ENCODE measurements at places on chromosomes 3 and 15.
A peak's percentile ranks its signal among the peaks of the same experiment; 100 is the strongest.

GRCh38 chr3:37899101-37899707 lies 37.5 kb downstream of the CTDSPL start:
- no peak for DNase-seq

DNA sequence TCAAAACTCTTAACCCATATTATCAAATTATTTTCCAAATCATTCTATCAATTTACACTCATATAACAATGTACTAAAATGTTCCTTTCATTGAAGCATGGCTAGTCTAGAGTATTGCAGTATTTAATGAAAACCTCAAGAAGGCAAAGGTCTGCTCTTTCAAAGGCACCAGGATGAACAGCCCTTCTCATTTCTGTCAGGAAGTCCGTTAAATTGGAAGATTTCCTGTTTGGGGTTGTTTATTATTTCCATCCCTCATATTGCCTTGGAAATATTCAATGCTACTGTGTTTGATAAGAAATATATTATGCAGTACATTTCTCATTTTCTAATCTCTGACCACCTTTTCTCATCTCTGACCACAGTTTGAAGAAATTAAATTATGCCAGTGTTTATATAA lies 25.1 kb downstream of the ACKR4 start:
- DNase-seq = no peak

GRCh38 chr15:60265057-60265456 lies 132.7 kb downstream of the ANXA2 start:
- DNase-seq = no peak

DNA sequence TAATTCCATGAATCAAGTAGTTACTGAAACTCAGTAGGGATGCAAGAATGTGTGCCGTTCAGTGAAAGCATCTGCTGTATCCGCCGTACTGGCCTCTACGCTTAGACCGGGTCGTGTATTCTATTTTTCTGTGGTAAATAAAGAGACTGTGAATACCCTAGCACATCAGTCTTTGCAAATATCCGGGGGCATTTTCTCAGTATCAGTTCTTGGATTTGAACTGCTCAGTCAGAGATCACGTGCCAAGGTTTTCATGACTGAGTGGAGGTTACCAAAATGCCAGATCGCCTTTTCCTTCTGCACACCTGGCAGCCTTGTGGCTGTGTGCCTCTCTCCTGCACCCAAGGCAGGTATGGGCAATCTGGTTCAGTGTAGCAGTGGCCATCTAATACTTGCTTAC lies 377.0 kb downstream of the OCA2 start:
- no peak for DNase-seq

GRCh38 chr3:14614862-14615261 lies 36.7 kb upstream of the CCDC174 start:
- DNase-seq = no peak

DNA sequence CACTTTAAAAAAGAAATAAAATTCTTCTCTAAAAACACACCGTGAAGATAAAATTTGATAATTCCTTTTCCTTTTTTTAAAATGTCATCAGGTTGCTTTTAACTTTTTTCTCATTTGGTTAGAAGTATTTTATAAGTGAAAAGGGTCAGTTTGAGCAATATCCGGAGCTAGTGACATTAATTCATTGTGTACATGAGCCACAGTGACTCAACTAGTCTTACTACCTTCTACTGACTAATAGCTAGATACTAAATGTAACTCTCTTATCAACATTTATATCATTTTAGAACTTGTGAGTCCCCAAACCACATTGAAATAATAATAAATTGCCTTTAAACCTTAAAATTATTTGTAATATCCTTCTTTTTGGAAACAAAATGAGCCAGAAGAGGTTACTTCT lies 101.2 kb upstream of the ZBTB20 start:
- DNase-seq = no peak

- peak; percentile 63 for DNase-seq
Measured at GRCh38 chr3:122560680-122561079, 3.4 kb downstream of the PARP9 start.

- no peak for DNase-seq
Measured at GRCh38 chr3:149307435-149307783, 26.0 kb downstream of the TM4SF18 start.

DNA sequence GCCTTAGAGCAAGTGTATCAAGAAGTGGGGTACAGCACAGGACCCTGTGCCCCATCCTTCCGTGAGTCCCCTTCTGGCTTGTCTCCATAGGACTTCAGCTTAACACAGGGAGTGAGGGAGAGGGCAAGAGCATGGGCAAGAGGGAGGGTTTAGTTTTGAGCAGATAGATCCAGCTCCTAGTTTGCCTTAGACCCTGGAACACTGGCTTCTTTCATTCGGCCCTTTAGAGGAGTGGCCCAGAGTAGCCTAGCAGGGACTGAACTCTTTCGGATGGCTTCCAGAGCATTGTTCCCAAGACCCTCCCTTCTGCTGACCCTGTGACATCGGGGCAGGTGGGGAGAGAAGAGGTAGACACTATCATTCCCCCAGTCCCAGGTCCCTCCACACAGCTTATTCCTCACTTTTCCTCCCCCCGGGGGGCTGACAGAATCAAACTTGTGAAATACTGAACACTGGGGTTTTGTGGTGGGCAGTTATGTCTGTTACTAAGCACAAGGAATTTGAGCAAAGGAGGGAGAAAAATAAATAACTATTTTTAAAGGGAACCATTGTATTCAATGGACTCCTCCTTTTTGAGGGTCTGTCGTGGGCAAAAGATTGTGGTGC lies 289.6 kb upstream of the C2CD4B start:
- no peak for DNase-seq

DNA sequence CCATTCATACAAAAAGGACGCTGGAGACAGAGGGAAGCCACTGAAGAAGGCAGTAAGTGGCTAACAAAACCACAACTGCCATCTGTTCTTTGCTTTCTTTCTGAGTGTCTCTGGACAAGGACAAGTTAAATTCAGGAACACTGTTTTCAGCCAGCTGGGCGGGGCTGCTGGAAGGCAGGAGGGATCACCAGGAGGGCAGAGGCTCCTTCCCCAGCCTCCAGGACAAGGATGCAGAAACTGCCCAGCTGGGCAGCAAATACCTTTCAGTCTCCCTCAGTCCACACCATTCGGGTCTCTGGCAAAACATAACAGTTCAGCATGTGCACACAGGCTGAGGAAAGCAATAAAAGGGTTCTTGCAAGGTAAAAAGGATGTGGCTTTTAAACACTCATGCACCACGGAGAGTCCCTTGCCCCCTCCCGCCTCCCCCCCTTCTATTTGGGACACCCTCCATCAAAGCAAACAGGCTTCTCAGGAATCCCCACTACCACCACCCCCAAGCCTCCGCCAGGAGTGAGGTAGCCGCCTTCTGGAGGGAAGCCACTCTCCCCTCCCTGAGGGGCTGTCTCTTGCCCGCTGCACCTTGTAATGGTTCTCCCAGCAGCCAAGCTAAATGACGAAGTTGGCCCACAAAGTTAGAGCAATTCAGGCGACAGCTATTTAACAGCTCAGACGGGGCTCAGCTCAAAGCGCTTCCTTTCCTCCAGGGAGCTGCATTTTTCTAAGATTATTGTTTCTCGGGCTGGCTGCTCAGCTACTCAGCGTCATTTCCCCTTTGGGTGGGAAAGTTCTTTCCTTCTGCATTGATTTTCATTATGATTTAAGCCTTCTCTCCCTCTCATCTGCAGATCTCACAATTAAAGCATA lies 3.8 kb downstream of the HEG1 start:
- DNase-seq = peak; percentile 41

- DNase-seq = peak; percentile 26
Measured at GRCh38 chr3:120449701-120450599, 842 bp downstream of the FSTL1 start.

GRCh38 chr3:120850381-120851295 lies 57.4 kb upstream of the STXBP5L start:
- DNase-seq = no peak

GRCh38 chr15:25183581-25184251 lies 228.9 kb downstream of the SNRPN start:
- DNase-seq = no peak

- peak; percentile 35 for DNase-seq
Measured at GRCh38 chr3:63351159-63352007, 73.3 kb downstream of the SYNPR start.

- no peak for DNase-seq
Measured at GRCh38 chr3:115187149-115187757, 40.2 kb upstream of the ZBTB20 start.

DNA sequence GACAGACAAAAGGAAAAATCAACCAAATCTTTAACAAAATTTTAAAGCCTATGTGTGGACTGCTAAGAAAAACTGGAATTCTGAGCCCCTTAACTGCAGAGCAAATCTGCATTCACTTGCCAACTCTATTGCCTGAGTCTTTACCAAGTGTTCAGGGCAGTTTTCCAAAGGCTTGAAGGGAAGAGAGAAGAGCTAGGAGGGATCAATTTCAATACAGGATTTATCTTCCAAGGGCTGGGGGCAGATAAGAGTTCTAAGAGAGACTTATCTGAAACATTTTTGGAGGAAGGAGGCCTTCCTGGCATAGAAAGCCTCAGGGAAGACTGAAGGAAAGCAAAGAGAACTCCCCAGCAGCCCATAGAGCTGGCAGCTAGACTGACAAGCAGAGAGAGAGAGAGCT lies 31.4 kb upstream of the LSAMP start:
- no peak for DNase-seq

GRCh38 chr3:123046262-123047061 lies 18.9 kb upstream of the SEMA5B start:
- DNase-seq = no peak

- no peak for DNase-seq
Measured at GRCh38 chr3:134807189-134807588, 12.1 kb downstream of the EPHB1 start.

GRCh38 chr15:31439328-31439727 lies 112.7 kb downstream of the KLF13 start:
- DNase-seq = peak; percentile 73

- no peak for DNase-seq
Measured at GRCh38 chr3:146796078-146796477, 190.9 kb upstream of the PLSCR5 start.

- DNase-seq = no peak
Measured at GRCh38 chr15:59741274-59741906, 52.3 kb upstream of the BNIP2 start.

GRCh38 chr3:131142580-131142979 lies 115.9 kb downstream of the NEK11 start:
- no peak for DNase-seq

- no peak for DNase-seq
Measured at GRCh38 chr3:190807719-190808375, 54.6 kb downstream of the GMNC start.

DNA sequence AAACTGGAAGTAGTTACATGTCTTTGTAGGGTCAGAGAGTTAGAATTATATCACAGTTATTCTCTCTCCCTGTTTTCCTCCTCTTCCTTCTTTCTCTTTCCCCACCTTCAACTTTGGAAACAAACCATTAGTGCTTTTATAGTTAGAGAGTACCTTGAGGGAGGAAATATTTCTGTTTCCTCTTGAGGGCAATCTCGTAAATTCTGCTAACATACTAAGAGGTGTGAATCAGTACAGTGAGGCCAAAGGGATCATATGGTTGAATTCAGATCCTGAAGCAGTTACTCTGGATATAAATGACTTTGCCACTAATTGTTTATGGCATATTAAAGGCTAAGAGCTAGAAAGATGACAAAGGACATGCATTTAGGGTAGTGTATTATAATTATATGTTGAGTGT lies 60.3 kb upstream of the CCNL1 start:
- no peak for DNase-seq

DNA sequence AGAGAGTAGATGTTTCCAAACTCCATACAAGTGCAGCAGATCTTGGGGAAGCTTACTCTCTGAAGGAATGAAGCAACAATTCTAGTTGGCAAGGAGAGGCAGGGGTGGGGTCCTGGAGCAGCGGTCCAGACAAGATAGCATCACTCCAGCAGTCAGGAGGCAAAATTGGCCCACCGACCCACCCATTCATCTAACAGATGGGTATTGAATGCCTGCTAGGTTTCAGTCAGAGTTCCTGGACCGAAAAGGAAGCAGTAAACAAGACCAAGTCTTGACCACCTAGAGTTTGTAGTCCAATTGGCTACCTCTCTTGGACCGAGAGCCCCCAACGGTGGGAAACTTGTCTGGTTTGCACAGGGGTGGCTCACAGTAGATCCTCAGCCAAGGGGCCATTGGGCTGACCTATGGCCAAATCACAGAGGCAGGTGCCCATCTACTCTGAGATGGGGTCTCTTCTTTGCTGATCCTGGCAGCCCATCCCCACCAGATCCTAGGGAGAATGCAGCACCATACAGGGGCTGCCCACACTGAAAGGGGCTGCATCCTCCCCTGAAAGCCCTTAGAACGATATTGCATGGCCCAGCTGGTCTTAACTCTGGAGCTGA lies 74.3 kb downstream of the CORO2B start:
- no peak for DNase-seq

DNA sequence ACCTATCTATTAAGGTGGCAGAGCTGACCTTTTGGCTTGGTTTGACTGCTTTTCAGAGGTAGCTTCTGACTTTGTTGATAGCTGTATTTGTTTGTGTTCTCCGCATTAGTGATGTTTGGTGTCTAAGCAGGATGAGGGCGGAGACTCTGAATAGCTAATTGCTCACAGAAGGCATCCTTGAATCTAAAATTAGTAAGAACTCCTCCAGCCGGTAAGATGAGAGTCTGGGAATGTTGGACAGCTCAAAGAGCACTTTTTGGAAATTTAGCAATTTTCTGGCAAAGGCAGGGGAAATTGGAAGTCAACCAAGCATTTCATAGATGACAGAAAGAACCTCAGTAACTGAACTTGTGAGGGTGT lies 174.1 kb downstream of the KLHL25 start:
- no peak for DNase-seq

- DNase-seq = no peak
Measured at GRCh38 chr3:175193815-175194518, 334.8 kb downstream of the NAALADL2 start.

DNA sequence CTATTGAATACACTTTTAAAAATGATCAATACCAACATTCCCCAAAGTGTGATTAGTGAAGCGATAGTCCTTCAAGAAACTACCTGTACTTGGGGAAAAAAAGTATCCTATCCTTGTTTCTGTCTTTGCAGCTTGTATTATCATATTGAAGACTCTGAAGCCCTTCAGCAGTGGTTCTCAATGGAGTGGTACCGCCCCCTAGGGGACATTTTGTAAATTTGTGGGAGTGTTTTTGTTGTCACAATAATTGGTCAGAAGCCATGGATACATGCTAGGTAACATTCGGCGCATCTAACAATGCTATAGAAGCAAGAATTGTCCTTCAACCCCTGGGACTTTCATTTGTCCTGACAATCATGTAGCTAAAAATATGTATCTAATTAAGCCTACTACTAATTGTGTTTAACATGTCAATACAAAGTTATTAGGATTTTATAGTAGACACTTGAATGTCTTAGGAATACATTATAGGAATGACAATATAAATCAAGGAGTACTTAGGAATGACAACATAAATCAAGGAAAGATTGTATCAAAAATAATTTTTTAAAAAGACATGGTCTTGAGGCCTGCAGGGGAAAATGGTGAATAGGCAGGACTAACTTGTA lies 53.7 kb downstream of the NMD3 start:
- peak; percentile 34 for DNase-seq
